ENCODE measurements at places on chromosomes 1 and 21.

GRCh38 chr1:2044510-2045319 is 5.5 kb upstream of the PRKCZ start:
- DNase-seq = peak; percentile 26

DNA sequence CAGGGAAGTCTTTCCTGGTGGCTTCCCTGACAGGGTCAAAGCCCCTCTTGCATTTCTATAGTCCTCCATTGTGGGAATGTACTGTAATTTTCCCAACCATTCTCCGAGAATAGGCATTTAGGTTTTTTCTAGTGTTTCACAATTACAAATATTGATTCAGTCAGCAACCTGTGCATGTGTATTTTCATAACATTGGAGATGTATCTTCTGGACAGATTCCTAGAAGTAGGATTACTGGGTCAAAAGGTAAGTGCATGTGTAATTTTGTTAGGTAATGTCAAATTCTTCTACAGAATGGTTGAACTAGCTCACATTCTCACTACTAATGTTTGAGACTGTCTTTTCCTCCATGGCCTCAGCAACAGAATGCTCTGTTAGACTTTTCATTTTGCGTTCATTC is 8.3 kb upstream of the PLA2G2A start:
- no peak for DNase-seq

DNA sequence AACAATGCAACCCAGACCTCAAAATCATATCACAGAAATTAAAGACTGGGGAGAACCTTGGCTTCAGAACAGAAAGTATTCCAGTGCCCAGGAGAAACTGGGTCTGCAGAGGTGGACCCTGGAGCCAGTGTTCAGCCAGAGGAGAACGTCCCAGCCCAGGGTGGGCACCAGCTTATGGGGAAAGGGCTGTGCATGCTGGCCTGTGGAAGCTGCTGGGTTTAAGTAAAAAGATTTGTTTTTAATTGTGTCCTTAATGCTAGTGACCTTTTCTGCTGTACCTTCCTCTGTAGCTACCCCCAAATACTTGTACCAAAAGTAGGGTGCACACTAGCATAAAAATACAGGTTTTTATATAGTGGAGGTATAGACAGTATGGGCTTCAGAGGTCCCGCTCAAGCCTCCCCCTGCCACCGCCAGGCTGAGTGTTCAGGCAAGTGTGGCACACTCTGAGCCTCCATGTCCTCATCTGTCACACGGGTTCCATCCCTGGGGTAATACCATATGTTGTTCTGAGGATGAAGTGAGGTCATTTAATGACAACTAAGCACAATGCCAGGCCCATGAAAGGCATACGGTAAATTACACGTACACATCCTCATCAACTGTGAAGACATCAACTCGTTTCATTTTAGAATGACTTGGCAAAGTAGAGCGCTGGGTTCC is 47.0 kb downstream of the SLC37A1 start:
- no peak for DNase-seq

DNA sequence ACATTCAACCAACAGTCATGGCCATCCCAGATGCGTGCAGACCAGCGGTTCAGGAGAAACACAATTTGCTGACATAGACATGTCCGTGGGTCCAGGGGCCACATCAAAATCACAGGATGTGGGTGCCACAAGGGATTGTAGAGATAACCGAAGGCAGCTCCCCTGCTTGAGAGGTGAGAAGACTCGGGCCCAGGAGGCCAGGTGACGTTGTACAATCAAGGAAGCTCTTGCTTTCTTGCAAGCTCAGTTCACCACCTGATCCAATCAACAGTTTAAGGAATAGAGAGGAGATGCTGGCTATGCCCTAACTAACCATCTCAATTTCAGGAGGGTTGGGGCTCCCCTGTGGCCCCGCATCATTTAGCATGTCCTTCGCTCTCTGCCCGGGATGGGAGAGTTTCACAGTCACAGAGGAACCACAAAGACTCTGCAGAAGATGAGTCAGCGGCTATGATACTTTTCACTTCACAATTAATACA is 19.5 kb downstream of the UBASH3A start:
- no peak for DNase-seq

GRCh38 chr21:23729331-23729730 is 1878.0 kb downstream of the MRPL39 start:
- no peak for DNase-seq

GRCh38 chr1:39992234-39992633 is 37.3 kb downstream of the MFSD2A start:
- no peak for DNase-seq

DNA sequence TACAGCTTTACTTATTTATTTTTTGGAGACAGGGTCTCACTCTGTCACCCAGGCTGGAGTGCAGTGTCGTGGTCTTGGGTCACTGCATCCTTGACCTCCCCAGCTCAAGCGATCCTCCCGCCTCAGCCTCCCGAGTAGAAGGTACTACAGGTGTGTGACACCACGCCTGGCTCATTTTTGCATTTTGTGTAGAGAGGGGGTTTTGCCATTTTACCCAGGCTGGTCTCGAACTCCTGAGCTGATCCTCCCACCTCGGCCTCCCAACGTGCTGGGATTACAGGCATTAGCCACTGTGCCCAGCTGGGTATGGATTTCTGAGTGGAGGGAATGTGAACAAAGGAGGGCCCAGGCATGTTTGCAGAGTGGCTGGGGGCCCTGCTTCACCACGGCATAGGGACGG is 44.1 kb downstream of the WNT4 start:
- no peak for DNase-seq

DNA sequence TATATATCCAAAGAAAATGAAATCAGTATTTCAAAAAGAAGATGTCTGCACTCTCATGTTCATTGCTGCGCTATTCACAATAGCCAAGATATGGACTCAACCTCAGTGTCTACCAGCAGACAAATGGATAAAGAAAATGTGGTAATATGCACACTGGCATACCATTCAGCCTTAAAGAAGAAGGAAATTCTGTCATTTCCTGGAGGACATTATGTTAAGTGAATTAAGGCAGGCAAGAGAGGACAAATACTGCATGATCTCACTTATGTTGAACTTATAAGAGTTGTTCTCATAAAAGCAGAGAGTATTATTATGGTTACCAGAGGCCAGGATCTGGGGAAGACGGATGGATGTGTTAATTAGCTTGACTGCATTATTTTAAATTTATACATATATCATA is 115.9 kb downstream of the NEGR1 start:
- no peak for DNase-seq

- no peak for DNase-seq
Observed at GRCh38 chr1:8342325-8342724, 24.4 kb downstream of the SLC45A1 start.

GRCh38 chr1:40090652-40091355 is 6.2 kb downstream of the PPT1 start:
- DNase-seq = no peak

DNA sequence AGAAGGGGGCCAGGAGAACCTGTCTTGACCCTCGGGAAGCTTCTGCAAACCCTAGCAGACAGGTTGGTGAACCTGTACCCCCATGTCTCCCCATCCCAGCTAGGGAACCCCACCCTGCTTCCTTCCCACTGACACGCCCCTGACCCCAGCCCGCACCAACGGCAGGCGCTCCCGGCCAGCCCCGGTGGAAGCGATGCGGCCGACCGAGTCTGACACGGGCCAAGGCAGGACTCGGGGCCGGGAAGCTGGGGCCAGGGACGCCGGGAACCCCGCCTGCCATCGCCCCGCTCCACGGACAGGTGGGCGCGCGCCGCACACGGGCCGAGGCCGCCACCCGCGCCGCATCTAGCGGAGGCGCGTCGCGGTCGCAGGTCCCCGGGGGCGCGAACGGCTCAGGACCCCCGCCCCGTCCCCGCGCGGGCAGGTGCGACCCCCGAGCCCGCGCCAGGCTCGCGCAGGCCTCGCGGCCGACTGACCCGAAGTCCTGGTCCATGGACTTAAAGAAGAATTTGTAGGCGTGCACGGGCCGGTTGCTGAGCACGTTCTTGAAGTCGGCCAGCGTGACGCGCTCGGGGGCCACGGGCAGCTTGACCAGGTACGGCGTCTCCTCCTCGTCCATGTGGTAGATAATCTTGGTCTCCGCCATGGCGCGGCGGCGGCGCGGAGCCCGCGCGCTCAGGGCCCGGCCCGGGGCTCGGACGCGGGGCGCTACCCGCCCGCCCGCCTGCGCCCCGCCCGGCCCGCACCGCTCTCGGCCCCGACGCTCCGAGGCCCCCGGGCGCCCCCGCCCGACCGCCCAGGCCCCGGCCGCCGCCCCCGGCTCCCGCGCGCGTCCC is 580 bp downstream of the DVL1 start:
- no peak for DNase-seq

Data from foreskin melanocyte (primary cell).